ENCODE measurements at places on chromosomes 7 and 10. TPM values are rescaled to one million over a fixed set of nuclear protein-coding genes. Genes with fewer than 3 reads are reported as not detected.

- DNase-seq = peak; percentile 95
These were observed 46.0 kb downstream of the ZNF777 start for GRCh38 chr7:149414745-149415390.

DNA sequence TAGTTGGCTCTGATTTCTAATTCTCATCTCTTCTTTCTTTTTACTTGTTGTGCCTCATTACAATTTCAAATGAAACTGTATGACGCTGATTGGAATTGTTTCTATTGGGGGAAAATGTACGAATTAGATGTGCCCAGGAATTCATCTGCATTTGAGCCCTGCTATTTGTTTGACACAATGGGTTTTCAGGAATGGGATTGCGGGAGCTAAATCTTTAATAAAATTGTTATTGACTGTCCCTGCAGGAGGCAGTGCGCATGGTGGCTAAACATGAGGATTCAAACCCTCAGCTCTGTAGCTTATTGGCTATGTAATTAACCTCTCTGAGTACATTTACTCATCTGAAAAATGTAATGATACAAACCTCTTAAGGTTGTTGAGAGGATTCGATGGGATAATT is 181.6 kb downstream of the NXPH1 start:
- DNase-seq = no peak

GRCh38 chr7:82605247-82605864 is 161.8 kb upstream of the CACNA2D1 start:
- DNase-seq = no peak

DNA sequence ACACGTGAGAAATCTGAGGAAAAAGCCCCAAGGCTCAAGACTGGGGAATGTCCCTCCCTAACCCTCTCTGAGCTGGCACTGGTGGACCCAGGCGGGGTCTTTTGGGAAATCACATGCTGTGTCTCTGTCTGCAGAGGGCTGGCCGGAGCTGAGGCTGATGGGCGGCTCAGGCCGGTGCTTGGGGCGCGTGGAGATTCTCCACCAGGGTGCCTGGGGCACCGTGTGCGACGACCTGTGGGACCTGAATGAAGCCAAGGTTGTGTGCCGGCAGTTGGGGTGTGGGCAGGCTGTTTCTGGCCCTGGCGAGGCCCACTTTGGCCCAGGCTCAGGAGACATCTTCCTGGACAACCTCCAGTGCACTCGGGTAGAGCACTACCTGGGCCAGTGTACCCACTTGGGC is 65.7 kb downstream of the CUZD1 start:
- DNase-seq = no peak

- DNase-seq = no peak
These were observed 55.7 kb upstream of the OGDHL start for GRCh38 chr10:49817845-49818244.

Gene AGBL3
- total RNA-seq = 1.6 TPM

Gene RAB19
- 13.9 TPM for total RNA-seq

Gene FAM131B
- 24.0 TPM for total RNA-seq

Gene CCDC7
- total RNA-seq = 1.9 TPM

Gene OR6V1
- total RNA-seq = not detected

Gene OR2F1
- not detected for total RNA-seq

Gene PAX4
- total RNA-seq = not detected

Measured in WTC11 (cell line).